ENCODE measurements at places on chromosomes 4 and X.

- ATAC-seq, result no peak
These were observed 56.6 kb upstream of the FAM47B start for GRCh38 chrX:34886011-34886410.

GRCh38 chr4:9946170-9946569, 75.1 kb downstream of the SLC2A9 start:
- ATAC-seq, result no peak

DNA sequence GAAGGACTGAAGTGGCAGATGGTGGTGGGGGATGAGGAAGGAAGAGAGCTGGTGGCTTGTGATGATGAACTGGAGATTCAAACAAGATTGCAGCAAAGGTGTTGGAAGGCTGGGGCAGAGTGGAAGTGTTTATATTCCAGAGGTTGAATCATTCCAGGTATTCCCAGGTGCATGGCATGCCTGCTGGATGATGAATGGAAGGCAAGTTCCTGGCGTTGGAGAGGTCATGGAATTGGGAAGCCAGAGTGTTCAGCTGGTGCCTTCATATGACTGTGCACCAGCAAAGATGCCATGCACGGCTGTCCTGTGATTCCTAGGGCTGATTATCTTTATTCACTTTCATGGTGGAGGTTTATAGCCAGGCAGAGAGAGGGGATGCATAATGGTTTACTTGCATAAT, 135.8 kb upstream of the PUDP start:
- no peak for ATAC-seq

DNA sequence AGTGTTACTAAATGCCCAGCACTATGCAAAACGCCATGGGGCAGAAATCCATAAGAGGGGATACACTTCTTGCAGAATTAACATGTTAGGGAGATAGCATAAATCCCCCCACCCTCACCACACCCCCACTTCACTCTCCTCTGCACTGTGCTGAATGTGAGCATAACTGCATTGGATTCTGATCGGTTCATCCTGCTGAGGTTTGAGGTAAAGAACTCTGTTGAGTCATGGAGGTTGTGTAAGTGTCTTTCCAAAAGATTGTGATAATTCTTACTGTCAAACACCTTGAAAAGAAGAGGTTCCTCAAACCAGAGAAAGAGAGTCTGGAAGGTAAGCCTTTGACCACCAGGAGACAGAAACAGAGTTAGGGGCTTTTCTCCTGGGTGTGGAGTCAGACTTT, 43.6 kb downstream of the RBM47 start:
- ATAC-seq, result peak; percentile 42

- ATAC-seq, result no peak
These were observed 1.3 kb upstream of the FAT1 start for GRCh38 chr4:186724864-186725468.

- ATAC-seq, result no peak
These were observed 85.1 kb downstream of the ARAP2 start for GRCh38 chr4:36159208-36159607.

GRCh38 chrX:140766024-140766611, 56.6 kb downstream of the LINC00632 start:
- ATAC-seq, result no peak

DNA sequence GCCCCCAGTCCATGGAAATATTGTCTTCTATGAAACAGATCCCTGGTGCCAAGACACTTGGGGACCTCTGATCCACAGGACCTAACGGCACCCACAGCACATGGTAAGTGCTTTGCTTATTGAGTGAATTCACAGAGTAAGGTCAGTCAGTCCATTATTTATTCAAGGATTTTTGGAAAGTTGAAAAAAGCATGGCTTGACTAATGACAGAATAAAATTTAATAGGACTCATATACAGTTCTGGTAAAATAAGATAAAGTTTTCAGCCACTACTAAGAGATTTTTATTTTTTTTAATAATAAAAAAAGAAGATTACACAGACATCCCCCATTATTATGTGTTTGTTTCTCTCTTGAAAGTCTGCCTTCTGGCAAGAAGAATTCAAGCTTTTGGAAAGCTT, 490.6 kb upstream of the HS3ST1 start:
- ATAC-seq, result no peak

GRCh38 chr4:118939169-118939783, 50.6 kb downstream of the SYNPO2 start:
- no peak for ATAC-seq

- no peak for ATAC-seq
These were observed 212.1 kb upstream of the GALNTL6 start for GRCh38 chr4:171601091-171601490.

GRCh38 chrX:140343226-140343868, 161.5 kb downstream of the SOX3 start:
- no peak for ATAC-seq

- no peak for ATAC-seq
These were observed 56.2 kb downstream of the BRCC3 start for GRCh38 chrX:155127465-155127864.

DNA sequence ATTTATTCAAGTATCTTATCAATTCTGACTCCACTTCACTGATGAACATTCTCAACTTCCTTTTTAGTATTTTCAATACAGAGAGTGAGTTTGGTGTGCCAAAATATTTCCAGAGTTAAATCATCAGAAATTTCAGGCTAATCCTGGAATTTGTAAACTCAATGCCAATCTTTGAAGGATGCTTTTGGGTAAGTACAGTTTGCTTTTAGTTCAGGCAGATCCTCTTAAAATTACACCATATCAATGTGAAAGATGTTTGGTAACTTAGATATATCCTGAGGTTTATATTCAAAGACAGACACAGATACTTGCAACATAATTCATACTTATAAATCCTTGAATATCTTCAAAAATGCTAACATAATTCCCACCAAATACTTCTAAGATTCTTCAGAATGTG, 76.0 kb upstream of the FAM47B start:
- ATAC-seq, result no peak

DNA sequence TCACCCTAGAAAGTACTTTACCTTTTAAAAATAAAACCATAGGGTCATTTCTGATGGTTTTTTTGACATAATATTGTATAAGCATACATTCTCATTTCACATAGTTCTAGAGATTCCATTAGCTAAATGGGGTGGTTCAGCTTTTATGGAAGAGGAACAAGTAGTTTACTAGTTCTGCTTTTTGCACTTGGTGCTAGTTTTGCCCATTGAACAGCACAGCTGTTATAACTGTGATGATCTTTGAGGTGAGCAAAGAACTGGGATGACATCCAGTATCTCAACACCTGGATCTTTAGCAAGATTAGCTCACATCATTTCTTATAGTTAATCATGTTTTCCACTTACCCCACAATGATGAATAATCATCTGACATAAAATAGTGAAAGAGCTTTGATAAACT, 40.9 kb downstream of the MOB1B start:
- ATAC-seq, result no peak

DNA sequence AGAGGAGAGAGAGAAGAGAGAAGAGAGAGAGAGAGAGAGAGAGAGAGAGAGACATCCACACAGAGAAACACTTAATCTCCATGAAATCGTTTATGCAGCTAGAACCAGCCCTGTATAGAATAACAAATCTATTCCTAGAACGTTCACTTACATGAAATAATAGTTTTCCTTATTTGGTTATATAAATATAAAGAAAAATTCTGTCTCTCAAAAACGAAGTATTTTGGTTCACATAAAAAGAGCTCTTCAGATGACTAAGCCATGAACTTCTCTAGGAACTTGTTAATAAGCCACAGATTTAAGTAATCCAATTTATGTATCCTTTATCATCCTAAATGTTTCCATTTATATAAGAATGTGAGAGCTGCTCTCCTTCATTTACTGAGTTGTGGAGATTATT, 1315.1 kb upstream of the PCDH7 start:
- ATAC-seq, result no peak

GRCh38 chr4:38673130-38673978, 9.4 kb downstream of the KLF3 start:
- ATAC-seq, result peak; percentile 84

DNA sequence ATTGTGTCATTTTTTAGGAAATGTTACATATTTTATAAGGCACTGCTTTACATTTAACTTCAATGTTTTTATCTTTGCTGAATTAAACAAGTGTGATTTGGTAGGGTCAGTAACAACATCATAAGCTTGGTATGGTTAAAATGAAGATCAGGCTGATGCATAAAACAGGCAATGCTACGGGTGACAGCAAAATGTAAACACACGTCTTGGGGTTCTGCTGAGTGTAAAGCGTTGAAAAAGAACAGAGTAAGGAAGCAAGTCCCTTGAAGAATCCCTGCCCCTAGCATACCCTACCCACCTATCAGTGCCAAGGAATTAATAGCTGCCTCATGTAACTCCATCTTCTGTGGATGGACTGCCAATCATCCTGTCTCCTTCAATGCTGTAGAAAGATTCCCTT, 157.0 kb downstream of the CBLL2 start:
- no peak for ATAC-seq

DNA sequence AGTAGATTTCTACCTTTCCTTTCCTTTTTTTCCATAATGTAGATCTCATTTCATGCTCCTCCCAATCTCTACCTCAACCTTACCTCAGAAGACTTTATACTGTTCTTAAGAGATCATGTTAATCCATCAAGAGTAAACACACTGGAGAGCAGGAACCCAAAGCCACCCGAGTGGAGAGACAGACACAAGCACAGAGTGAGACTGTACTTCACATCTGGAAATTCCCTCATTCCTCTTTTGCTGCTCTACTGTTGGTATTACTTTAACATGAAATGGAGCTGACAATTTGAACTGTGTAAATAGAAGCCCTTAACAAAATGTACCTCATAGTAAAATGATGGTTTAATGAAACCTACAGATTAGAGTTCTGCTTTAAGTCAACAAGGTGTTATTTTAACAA, 105.7 kb upstream of the RASGEF1B start:
- no peak for ATAC-seq

GRCh38 chr4:15868111-15868510, 70.4 kb downstream of the FGFBP1 start:
- ATAC-seq, result no peak

- ATAC-seq, result no peak
These were observed 142.4 kb upstream of the FGF13 start for GRCh38 chrX:138853936-138854335.

GRCh38 chr4:14400307-14400706, 602.0 kb upstream of the CPEB2 start:
- ATAC-seq, result peak; percentile 38

GRCh38 chr4:48226199-48226598, 43.4 kb downstream of the TEC start:
- no peak for ATAC-seq

GRCh38 chr4:41232406-41232805, 18.1 kb upstream of the APBB2 start:
- ATAC-seq, result no peak

DNA sequence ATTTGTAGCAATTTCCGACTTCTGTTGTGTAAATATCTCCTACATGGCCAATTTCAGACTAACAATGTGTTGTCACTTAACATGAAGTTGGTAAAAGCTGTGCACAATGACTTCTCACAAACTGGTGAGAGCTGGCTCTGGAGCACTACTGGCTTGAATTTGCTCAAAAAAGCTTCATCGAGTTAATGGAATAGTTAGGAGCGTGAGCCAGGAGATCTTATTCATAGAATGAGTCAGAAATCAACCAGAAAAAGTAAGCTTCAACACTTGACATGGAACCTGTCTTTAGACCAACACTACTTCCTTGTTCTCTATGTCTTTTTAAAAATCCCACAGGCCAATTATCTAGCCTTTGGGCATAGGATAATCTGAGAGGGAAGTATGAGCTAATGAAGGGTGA, 7.9 kb upstream of the CHRDL1 start:
- ATAC-seq, result no peak

DNA sequence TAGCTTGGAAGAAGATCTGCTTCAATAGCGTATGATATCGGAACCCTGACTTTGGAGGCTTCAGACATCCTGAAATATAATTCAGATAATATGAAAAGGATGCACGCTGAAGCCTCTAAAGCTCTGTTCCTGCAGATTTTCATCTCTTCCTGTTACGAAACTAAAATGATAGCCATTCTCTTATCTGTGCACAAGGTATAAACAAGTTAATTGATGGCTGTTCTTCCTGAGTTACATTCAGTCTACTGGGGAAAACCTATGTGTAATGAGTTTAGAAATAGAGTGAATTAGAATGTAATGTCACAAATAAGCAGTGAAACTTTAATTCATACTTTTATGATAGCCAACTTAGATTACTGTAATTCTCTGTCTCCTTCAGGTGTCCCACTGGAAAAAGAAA, 36.8 kb upstream of the AGA start:
- no peak for ATAC-seq

GRCh38 chr4:9808077-9808476, 26.6 kb downstream of the DRD5 start:
- ATAC-seq, result no peak

GRCh38 chr4:152172146-152172545, 363.7 kb downstream of the FBXW7 start:
- ATAC-seq, result no peak

- ATAC-seq, result no peak
These were observed 27.5 kb downstream of the RUFY3 start for GRCh38 chr4:70749313-70749712.

GRCh38 chrX:13367950-13368349, 48.1 kb upstream of the ATXN3L start:
- no peak for ATAC-seq

- no peak for ATAC-seq
These were observed 852 bp upstream of the WDR44 start for GRCh38 chrX:118345045-118345463.

GRCh38 chr4:81565142-81565870, 93.6 kb upstream of the RASGEF1B start:
- ATAC-seq, result peak; percentile 20

- no peak for ATAC-seq
These were observed 145.5 kb upstream of the DUSP21 start for GRCh38 chrX:44698357-44698756.

- ATAC-seq, result no peak
These were observed 81.0 kb downstream of the WFS1 start for GRCh38 chr4:6350646-6351045.

DNA sequence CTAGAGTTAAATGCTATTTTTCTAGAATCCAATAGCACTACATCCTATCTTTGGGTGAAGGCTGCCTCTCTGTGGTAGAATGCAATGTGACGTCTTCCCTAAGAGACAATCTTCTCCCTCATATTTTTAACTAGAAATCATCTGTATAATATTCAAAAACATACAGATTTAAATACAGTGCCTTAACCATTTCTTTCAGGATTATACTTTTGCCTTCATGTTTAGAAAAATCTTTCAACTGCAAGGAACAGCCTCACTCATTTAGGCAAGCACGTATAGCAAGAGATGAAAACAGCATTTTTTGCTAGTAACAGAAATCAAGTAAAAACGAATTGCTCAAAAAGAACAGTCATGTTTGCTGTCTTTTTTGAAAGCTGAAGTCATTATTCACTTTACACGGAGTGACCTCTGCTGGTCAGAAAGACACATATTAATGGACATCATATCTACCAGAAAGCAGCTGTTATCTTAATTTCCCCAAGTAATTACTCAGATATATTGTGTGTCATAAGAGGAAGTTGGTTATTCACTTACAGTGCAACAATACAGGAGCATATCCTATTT, 422.3 kb downstream of the STPG2 start:
- ATAC-seq, result no peak

- no peak for ATAC-seq
These were observed 129.4 kb downstream of the FAT4 start for GRCh38 chr4:125444166-125444565.

GRCh38 chrX:150983521-150984168, 510 bp downstream of the HMGB3 start:
- no peak for ATAC-seq

GRCh38 chr4:36043901-36044300, 200.4 kb downstream of the ARAP2 start:
- ATAC-seq, result no peak

GRCh38 chrX:13216139-13216538, 103.7 kb downstream of the ATXN3L start:
- no peak for ATAC-seq

GRCh38 chrX:40871385-40872082, 136.2 kb upstream of the MED14 start:
- no peak for ATAC-seq
